Activated T-cell treated with anti-CD3 and anti-CD28 coated beads, Interleukin-2, amount 50 U/mL, for 4 hours (primary cell): ENCODE measurements at places on chromosomes 5 and 9.

DNA sequence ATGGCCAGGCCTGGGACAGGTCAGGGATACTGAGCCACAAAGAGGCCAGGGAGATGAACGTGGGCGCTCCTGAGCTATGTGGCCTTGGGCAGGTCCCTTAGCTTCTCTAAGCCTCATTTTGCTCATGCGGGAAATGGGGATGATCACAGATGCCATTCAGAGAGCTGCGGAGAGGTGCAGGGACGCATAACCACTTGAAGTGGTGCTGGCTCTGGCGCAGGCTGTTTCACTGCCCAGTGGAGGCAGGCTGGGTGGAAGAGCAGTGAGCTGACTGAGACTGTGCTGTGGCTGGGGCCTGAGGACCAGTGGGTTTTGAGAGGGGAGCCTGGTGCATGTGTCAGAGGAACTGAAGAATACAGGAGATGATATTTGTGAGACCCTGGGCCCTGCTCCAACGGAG lies 18.4 kb downstream of the CXXC5 start:
- DNase-seq: no peak

DNA sequence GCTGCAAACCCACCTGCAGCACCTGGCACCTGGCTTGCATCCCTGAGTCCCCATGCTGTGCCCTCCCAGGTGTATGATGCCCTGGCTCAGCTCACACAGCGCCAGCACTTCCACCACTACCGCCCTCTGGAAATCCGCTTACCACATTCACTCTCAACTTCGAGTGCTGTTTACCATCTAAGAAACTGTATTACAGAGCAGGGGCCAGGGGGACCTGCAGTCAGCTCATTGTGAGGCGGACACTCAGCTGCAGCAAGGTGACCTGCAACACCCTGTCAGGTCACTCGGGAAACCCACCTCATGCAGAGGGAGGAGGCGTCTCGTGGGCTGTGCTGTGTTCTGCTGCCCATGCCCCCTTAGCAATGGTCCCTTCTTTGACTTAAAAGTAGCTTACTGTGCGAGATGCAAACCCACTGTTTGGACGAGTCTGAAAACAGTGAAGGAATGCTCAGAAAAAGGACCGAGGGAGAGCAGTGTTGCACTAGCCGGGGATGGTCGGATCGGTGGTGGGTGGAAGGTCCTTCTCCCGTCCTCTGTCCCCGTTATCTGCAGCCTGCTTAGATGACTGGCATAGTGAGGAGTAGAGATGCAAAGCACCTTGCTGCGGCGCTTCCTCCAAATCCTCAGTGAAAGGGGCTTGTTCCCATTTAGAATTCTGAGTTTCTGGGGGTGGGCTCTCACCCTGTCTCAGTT lies 55.2 kb upstream of the CTSL start:
- DNase-seq: no peak

GRCh38 chr9:125988479-125989050 lies 241.4 kb downstream of the PBX3 start:
- no peak for DNase-seq

DNA sequence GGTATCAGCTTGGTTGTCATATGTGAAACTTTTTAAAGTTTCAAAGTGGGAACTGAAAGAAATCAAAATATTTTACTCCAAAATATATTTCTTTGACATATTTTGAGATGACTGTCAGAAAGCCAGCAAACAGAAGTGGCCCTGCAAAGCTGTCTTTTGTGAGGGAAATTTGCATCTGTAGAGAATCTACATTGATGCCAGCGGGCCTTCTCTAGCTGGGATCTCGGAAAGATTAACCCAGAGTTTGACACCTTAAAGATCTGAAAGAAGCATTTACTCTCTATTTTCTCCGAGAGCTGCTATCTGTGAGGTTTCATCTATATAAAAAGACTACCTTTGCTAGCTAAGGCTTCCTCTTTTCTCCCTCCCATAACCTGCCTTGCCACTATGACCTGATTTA lies 303.6 kb downstream of the FBXL17 start:
- no peak for DNase-seq

- no peak for DNase-seq
These were observed 92.8 kb upstream of the RAD23B start for GRCh38 chr9:107190061-107190935.

GRCh38 chr9:92911511-92912475 lies 34.0 kb upstream of the ZNF484 start:
- DNase-seq: no peak

DNA sequence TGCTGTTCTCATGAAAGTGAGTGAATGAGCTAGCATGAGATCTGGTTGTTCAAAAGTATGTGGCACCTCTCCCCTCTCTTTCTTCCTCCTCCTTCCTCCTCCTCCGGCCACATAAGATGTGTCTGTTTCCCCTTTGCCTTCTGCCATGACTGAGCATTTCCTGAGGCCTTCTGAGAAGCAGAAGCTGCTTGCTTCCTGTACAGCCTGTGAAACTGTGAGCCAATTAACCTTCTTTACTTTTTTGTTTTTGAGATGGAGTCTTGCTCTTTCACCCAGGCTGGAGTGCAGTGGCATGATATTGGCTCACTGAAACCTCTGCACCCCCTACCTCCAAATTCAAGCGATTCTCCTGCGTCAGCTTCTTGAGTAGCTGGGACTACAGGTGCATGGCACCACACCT lies 6.1 kb downstream of the S100Z start:
- peak; percentile 13 for DNase-seq

- no peak for DNase-seq
These were observed 72.3 kb downstream of the STK32A start for GRCh38 chr5:147307170-147307569.

DNA sequence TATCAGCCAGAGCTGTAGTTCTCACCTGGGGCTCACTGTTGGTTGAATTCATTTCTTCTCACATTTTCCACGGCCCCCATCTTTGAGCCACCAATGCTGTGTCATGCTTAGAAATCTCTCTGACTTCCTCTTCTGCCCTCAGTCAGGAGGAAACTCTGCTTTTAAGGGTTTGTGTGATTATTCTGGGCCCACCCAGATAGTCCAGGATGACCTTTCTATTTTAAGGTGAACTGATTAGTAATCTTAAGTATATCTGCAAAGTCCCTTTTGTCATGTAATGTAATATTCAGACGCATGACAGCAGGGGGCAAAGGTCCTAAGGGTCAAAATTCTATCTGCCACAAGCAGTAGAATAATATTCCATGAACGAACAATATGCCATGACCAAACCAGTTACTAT lies 88.4 kb downstream of the AK8 start:
- DNase-seq: no peak

- DNase-seq: no peak
These were observed 40.1 kb downstream of the SLC1A1 start for GRCh38 chr9:4530375-4530774.

GRCh38 chr9:36868586-36869282 lies 165.3 kb downstream of the PAX5 start:
- no peak for DNase-seq

DNA sequence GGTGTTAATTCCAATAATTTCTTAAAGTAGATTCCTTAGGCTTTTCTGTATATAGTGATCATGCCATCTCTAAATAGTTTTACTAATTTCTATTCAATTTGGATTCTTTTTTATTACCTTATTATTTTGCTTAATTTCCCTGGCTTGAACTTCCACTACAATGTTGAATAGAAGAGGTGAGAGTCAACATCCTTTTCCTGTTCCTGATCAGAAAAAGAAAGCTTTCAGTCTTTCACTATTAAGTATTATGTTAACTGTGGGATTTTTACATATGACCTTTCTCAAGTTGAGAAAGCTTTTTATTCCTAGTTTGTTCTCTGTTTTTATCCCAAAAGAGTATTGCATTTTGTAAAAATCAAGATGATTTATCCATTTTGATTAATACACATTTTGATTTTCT lies 574.5 kb upstream of the TLE4 start:
- no peak for DNase-seq

DNA sequence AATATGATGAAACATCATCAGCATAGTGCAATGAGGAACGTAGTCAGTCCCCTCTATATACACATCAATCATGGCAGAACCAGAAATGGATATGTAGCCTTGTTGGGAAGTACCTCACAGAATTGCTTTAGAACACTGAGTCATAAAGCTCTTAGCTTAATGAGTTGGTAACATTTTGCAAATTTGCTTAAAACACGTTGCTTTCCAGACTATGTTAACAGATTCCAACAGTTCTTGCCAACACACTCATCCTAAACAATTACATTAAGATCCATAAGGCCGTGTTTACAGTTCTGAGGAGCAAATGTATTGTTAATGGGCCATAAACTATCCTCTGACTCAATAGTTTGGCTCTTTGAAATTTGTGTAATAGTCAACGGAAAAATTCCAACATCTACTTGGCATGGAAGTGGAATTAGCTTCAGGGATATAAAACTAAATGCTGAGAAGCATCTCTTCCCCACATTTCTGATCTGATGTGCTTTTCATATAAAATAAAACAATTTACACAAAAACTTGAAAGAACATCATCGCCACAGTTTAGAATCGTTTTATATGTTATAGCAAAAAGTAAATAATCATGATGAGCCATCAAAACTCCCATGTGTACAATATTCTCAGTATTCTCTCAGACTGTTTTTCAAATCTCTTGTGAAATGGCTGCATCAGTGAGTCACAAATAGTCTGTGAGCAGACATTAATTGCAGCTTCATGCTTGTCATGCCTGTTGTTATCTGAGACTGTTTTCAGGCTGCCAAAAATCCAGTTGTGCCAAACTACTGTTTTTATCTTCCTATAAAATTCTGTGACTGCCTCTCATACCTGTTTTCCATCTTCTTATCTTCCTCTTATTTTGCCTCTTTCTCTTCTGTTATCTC lies 291.9 kb downstream of the COX7C start:
- no peak for DNase-seq

GRCh38 chr9:110109333-110110092 lies 98.4 kb downstream of the C9orf152 start:
- DNase-seq: no peak
